ENCODE measurements at places on chromosomes 2 and 18.

GRCh38 chr2:191790737-191791136, 56.2 kb downstream of the CAVIN2 start:
- DNase-seq: no peak

DNA sequence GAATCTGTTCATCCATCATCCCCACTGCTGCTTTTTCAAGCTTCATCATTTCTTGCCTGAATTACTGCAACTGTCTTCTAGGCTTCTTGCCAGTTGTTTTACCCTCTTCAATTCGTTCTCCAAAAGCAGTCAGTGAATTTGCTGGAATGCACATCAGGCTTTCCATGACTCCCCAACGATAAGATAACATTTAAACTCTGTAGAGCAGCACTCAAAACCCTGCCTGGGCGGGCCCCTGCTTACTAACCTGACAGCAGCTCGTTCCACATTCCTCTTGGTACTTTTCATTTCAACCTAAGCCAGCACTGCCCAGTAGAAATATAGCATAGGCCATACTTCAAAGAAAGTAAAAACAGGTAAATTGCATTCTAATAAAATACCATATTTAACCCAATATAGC, 342.9 kb downstream of the SUCLG1 start:
- no peak for DNase-seq

GRCh38 chr2:28547906-28548600, 52.2 kb downstream of the PLB1 start:
- DNase-seq: no peak

DNA sequence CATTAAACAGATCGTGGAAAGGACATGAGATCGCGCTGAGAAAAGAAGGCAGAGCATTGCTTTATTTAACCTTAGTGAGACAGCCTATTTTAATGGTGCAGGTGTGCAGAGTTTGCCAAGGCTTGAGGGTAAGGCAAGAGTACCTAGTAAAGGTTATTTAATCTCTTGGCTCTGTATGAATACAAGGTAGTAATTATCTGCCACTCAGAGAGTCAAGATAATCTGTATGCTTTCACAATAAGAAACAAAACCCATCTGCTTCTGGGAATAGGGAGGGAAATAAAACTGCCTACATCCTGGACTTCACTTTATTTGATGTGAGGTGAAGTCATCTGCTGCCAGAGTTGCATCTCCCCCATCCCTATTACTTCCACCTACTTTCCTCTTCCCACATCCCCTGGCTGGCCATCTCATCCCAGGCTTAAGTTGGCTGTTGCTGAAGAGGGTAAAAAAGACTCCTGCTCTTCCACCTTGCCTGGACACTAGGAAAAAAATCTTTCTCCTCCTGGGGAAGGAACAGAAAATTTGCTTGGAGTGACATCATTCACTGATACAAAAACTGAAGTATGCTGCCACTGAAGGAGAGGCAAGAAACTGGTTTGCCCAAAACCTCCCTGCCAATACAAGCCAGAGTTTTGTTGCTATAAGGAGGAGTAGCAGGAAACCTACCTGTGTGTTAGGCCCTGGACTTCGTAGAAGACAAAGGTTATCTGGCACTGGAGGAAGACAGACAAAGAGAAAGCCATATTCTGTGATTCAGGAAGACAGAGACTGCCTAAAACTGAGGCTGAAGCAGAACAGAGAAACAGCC, 35.8 kb upstream of the ARHGAP25 start:
- DNase-seq: no peak

GRCh38 chr2:33426666-33427231, 49.7 kb upstream of the RASGRP3 start:
- no peak for DNase-seq

DNA sequence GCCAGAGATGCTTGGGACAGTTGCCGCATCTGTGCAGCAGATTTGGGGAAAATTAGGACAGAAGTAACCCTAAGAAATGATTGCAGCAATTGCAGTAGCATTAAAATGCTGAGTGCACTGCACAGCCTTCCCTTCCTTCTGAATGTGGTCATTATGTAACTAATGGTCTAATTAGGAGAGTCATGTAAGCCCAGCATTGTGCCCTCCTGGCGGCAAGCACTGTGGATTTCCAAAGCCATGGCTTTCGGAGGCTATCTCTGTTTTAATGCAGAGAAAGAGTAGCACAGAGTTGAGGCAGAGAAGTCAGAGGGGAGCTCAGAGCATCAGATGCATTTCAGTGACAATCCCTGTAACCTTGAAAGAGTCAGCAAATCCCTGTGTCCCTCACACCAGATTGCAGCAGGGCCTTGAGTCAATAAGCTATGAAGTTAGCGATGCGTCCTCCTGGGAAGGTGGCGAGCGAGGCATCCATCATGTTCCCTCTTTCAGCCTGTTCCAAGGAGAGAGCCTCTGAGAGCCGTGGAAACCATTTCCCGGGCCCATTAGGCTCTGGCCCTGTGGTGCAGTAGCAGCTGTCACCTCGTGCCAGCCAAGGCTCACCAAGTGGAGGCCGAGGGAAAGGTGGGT, 307.2 kb downstream of the FBXO15 start:
- no peak for DNase-seq

DNA sequence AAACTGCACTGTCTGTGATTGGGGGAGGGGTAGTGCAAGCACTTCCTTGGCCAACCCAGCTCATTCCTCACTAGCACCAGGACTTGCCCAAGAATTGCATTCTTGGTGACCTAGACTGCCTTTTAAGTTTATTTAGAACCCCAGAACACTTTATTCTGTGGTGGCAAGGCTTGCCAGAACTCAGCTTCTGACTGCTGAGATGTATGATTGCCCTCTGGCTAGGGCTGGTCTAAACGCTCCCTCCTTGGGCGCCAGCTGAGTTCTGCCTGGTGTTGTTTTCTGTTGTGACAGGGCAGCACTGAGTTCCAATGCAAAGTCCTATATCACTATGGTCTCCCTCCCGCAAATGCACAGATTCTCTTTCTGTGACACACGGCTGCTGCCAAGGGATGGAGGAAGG, 247.7 kb downstream of the ZNF385B start:
- DNase-seq: no peak

DNA sequence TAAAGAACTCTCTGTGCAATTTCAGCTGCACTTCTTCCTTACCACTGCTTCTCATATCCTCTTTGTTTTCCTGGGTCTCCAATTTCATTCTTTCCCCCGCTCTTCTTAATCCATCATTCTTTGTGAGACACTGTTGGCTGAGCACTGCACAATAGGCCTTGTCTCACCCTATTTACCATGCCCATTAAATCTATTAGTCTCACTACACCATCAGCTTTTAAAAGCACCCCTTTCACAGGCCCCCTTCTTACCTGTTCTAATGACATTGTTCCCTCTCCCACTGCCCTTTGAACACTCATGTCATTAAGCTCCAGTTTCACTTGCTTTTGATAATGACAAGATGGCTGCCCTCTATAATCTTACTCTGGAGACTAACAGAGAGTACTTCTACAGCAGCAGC, 404.1 kb upstream of the ACVR2A start:
- DNase-seq: no peak

DNA sequence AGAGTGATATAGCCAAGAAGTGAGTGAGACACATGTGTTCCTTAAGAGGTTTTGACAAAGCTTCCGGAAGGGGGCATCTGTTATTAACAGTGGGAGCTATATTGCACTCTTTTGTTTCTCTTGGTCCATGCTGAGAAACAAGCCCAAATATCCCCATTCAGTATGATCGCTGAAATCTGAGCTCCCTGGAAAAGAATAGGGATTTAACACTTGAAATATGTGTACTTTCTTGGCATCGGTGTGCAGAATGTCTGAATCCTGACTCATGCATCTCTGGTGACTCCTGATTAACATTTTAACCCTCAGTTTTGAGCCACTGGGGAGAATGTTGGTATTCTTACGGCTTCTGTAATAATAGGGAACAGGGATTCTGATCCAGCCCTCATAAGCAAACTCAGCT, 448.1 kb downstream of the TSN start:
- DNase-seq: no peak

Data from omental fat pad (tissue), 4 donors.